ENCODE measurements at places on chromosomes 16 and 17.
A peak's percentile ranks its signal among the peaks of the same experiment; 100 is the strongest.

DNA sequence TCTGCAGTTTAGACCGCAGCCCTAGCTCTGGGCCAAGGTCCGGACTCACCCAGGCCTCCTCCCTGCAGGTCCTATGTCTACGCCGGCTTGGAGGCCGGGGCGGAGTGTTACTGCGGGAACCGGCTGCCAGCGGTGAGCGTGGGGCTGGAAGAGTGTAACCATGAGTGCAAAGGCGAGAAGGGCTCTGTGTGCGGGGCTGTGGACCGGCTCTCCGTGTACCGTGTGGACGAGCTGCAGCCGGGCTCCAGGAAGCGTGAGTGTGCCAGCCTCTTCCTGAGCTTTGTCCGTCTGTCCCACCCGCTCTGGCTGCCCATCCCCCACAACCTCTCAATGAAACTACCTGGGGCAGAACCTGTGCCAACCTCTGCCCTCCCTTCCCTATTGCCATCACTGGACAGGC lies 20.1 kb downstream of the WSCD1 start:
- no peak for DNase-seq

- DNase-seq, result peak; percentile 32
These were observed 52.0 kb downstream of the SREBF1 start for GRCh38 chr17:17784657-17785267.

GRCh38 chr17:32636598-32637218 lies 149.9 kb downstream of the CDK5R1 start:
- DNase-seq, result no peak

DNA sequence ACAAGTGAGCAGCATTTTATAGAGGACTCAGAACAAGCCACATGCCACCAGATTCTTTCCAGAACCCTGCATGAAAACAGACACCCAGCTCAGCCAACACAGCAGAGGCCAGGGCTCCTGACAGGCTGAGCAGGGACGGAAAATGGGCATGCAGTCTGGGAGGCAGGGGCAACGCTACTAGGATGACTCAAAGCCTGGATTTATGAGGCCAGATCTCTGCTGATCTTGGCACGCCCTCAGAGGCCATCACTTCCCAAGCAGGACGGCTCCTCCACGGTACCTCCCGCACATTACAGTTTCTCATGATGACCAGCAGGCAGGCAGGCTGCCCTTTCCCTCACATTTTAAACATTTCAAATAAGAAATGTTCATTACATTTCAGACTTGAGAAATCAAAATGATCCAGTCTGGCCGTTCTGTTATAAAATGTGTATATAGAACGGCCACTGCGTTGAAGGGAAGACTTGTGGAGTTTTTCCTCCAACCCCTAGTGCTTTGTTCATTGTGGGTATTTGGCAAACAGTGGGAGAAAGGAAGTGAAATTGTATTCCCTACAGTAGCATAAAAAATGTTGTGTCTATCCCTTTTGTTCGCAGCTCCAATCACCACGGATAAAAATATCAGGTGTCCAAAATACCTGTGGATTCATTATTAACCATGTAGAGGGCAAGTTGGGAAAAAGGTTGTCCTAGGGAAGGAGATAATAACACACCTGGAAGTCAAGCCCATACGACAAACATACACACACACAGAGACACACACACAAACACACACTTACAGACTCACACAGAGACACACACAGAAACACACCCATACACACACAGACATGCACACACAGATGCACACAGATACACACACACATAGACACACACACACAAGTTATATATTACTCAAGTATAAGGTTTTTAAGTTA lies 64.8 kb upstream of the ADAMTS18 start:
- no peak for DNase-seq

GRCh38 chr17:76276069-76276431 lies 10.9 kb downstream of the UBALD2 start:
- DNase-seq, result no peak

DNA sequence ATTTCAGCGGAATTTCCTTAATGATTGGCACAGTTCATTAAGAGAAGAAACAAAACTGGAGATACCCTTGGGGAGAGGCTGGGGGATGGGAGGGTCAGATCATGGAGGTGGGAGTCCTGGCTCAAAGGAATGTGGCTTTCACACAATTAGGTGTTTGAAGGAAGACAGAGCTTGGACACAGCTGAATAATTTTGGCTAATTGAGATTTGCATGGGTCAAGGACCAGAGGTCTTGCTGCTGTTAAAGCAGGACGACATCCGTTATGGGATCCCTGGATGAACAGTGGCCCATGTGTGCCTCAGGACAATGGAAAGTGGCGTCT lies 160.3 kb downstream of the HS3ST3B1 start:
- DNase-seq, result no peak

DNA sequence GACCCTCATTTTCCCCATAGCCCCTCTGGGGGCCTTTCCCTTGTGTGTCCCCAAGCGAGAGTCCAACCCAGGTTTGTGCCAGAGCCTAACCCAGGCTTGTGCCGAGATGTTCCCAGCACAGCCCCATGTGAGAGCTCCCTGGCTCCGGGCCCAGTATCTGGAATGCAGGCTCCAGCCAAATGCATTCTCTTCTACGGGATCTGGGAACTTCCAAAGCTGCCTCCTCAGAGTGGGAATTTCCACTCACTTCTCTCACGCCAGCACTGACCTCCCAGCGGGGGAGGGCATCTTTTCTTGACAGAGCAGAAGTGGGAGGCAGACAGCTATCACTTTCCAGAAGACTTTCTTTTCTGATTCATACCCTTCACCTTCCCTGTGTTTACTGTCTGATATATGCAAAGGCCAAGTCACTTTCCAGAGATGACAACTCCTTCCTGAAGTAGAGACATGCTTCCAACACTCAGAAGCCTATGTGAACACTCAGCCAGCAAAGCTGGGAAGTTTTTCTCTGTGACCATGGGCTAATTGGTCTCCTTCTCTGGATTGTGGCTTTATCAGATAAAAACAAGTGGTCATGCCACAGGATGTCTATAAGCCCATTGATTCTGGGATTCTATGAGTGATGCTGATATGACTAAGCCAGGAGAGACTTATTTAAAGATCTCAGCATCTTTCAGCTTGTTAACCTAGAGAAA lies 2.5 kb upstream of the CCL2 start:
- DNase-seq, result no peak

- no peak for DNase-seq
These were observed 2.1 kb upstream of the USP32 start for GRCh38 chr17:60393840-60394723.

GRCh38 chr16:78331731-78332130 lies 232.3 kb downstream of the WWOX start:
- DNase-seq, result no peak

DNA sequence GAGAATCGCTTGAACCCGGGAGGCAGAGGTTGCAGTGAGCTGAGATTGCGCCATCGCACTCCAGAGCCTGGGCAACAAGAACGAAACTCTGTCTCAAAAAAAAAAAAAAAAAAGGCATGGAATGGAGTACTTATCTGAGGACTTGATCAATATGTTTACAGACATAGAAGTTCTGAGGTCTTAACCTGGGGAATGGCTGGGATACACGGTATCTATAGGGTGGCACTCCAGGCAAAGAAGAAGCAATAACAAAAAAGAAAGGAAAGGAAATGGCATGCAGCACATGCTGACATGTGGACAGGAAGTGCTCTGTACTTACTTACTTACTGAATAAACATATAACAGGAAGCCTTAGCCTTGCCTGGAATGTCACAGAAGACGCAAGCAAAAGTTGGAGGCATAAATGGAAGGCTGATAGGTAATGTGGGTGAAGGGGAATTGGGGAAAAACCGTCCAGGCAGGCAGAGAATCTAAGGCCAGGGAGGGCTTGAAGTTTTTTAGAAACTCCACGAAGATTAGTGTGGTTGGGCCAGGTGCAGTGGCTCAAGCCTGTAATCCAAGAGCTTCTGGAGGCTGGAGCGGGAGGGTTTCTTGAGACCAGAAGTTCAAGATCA lies 10.1 kb upstream of the SPOP start:
- DNase-seq, result no peak

- DNase-seq, result no peak
These were observed 4.8 kb upstream of the SOCS3 start for GRCh38 chr17:78364436-78365281.

GRCh38 chr16:12375046-12375740 lies 398.7 kb downstream of the SNX29 start:
- no peak for DNase-seq

DNA sequence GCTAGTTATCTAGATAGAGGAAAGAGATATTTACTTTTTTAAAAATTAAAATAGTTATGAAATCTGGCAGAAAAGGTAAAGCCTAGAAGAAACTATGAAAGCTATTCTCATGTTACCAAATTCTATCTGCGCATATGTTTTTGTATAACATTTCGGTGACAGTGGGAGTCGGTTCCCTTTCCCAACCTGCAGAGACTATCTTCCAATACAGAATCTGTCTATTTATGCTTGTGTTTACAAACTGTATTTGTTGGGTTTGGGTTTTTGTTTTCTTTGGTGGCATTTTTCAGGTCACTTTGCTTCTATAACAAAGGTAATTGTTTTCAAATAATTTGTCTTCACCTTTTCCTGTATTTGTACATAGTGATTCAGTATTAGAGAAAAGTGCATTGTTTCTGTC lies 69.8 kb downstream of the YPEL2 start:
- DNase-seq, result no peak

DNA sequence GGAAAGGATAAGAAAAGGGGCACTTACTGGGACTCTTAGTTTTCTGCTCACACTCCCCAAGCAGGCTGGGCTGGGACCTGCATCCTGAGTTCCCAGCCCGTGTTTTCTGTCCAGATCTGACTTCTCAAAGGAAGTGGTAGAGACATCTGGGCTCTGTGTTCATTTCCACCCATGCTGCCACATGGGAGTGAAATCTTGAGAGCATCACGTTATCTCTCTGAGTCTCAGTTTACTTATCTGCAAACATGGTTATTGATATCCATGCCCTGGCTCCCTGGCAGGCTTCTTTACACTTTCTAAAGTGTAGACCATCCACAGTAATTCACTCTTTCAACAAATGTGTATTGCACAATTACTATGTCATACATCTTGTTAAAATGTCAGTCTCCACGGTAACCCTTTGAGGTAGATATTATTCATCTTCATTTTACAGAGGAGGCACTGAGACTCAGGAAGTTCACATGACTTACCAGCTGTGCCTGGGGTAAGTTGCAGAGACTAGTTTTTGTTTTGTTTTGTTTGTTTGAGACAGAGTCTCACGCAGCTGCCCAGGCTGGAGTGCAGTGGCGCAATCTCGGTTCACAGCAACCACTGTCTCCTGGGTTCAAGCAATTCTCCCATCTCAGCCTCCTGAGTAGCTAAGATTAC lies 3.4 kb downstream of the ZNF688 start:
- DNase-seq, result no peak

- DNase-seq, result no peak
These were observed 27.1 kb downstream of the PELP1 start for GRCh38 chr17:4676791-4677190.

DNA sequence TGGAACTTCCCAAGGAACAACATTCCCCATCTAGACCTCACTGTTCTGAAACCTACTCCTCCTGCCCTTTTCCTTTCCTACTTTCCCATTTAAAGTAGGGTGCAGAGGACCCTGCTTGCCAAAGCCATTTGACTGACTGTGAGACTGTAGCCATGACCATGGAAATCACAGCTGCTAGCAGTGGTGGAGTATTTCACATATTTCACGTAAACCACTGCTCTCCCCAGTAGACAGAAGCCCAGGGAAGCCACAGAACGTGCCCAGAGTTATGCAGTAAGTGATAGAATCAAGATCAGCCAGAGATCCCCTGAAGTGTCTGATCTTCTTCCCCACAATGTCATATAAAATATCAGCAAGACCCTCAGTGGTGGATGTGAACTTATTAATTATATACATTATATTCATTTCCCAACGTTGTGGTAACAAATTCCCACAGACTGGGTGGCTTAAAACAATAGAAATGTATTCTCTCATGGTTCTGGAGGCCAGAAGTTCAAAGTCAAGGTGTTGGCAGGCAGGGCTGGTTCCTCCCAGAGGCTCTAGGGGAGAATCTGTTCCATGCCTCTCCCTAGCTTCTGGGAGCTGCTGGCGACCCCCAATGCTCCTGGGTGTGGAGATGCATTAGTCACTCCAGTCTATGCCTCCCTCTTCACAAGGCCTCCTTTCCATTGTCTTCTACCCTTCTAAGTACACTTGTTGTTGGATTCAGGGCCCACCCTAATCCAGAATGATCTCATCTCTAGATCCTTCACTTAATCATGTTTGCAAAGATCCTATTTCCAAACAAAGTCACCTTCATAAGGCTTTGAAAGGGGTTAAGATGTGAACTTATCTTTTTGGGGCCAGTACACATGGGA lies 20.7 kb upstream of the PRM1 start:
- DNase-seq, result no peak

DNA sequence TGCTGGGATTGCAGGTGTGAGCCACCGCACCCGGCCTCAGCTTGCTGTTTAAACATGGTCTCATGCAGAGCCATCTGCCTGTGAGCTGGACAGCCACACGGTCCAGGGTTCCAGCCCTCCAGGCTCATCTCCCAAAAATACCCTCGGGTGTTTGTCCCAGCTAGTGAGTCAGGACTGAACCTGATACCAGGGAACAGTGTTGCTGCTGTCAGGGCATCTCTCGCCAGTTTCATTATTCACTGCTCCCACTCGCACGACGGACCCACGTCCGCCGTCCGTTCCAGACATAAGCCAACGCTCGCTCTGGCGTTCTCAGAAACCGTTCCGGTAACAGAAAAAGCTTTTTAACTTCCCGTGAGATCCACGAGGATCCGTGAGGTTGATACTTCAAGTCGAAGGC lies 77.6 kb downstream of the NXN start:
- no peak for DNase-seq

DNA sequence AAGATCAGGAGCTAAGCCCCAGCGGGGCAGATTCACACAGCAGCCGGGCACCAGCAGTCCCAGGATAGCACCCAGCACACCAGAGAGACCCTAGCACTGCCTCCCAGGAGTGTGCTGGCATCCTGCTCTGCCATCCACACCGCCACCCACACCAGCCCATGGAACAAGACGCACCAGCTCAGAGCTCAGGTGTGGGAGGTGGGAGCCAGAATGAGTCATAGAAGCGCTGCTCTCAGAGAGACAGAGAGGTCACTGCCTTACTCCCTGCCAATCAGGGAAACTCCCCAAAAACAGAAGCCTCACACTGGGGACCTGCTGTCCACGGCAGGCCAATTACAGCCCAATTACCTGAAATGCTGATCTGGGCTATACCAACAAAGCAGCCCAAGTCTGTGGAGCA lies 64.9 kb downstream of the CDYL2 start:
- DNase-seq, result no peak

GRCh38 chr16:787321-787966 lies 737 bp downstream of the RPUSD1 start:
- DNase-seq, result no peak

DNA sequence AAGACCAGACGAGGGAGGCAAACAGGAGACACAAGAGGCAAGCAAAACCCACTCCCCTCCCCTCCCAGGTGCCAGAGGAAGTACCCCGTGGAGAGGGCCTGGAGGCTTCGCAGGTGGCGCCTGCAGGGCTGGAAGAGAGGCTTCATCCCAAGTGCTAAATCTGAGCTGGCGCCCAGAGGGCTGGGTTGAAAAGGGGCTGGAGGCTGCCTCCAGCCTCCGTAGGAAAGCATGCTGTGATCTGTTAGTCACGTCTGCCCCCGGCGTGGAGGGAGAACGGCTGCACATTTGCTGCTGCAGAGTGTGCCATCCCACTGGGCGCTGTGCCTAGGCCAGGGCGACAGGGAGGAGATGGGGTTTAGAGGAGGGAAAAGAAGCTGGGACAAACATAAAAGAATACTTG lies 16.9 kb downstream of the RPH3AL start:
- no peak for DNase-seq
